Stimulated activated CD8-positive, alpha-beta memory T cell treated with anti-CD3 and anti-CD28 coated beads, Interleukin-12 subunit alpha, Interleukin-12 subunit beta, amount 100 ng/mL, for 1 hour (primary cell): ENCODE measurements at places on chromosomes 4 and X.

DNA sequence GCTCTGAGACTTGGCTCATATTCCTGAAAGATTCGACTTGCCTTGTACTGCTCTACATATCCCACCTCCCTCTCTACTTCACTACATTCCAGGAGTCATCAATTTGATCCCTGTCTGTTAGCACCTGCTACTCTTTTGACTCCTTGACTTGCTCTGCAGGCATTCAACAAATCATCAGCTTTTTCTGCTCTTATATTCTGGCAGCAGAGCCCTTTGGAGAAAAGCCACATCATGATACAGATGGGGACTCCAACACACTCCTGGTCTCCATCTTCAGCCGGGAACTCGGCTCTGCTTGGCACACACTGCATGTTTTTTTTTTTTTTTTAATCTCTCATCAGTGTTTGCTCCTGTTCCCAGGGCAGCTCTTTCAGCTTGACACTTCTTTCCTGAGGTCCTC lies 293.2 kb upstream of the LCORL start:
- DNase-seq, result no peak

- no peak for DNase-seq
Observed at GRCh38 chrX:110359273-110359672, 625 bp downstream of the RTL9 start.

- DNase-seq, result no peak
Observed at GRCh38 chr4:184111233-184111832, 106.3 kb downstream of the ENPP6 start.

DNA sequence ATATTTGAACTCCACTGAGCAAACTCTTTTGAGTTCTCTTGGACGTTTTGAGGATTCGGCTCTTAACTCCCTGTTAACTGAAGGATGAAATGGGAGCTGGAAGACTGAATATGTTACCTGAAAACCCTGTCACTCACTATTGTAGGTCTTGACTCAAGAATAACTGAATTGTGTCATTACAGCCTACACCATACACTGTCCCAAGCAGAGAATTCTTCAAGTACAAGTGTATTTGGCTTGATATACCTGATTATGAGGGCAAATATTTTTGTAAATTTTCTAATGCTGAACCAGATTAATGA lies 276.1 kb downstream of the CFAP299 start:
- DNase-seq, result no peak

GRCh38 chrX:133783274-133783673 lies 202.1 kb downstream of the GPC3 start:
- no peak for DNase-seq

GRCh38 chr4:118850488-118851173 lies 14.7 kb upstream of the SEC24D start:
- DNase-seq, result peak; percentile 6

- DNase-seq, result no peak
Observed at GRCh38 chrX:112759966-112760365, 80.2 kb upstream of the LHFPL1 start.
